Islet precursor cell (in vitro differentiated cells): ENCODE measurements at places on chromosomes 11 and 22.
A peak's percentile ranks its signal among the peaks of the same experiment; 100 is the strongest.

DNA sequence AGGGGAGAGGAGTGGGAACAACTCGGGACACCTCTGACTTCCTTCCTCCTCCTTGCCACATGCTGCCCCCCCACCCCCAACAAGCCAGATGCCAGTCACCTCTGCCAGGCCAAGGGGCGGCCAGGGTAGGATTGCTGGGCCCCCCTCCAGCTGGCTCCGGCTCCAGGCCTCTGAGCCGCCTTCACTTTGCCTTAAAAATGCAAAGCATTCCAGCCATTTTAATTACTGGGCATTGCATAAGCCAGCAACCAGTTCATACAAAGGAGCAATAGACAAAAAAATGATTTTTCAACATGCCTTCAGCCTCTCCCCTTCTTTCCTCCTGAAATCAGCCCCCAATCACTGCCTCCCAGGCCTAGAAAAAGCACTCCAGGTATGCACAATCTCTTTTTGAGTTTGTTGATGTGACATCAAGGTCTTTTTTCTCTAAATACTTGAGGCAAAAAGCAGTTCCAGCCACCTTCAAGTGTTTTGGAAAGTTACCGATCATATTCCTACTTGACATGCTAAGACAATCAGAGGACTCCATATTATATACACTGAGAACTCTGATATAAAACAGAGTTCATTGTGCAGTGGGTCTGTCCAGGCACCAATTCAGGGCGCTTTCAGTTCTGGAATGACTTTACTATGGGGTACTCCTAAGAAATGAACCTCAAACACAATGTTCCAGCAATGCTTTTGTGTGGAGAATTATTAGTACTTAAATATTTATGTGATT lies 12.4 kb upstream of the TIMP3 start:
- DNase-seq, result peak; percentile 76

DNA sequence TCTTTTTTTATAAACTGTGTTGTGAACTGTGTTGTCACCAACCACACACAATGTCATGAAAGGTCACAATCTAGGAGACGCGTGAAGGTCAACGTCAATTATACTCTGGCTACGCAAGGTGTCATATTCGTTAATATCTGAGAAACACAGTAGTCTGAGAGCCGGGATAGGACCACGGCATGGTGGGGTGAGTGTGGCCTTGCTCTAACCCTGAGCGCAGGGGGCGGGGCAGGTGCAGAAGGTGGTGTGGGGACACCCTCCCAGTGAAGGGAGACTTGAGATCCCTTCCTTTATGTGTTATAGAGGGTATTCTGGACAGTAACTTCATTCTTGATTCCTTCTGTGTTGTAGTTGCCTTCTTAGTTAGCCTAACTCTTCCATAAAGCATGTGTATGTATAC lies 883.0 kb downstream of the OPCML start:
- DNase-seq, result no peak

- DNase-seq, result no peak
Observed at GRCh38 chr11:5992604-5993251, 5.9 kb upstream of the OR52L1 start.

DNA sequence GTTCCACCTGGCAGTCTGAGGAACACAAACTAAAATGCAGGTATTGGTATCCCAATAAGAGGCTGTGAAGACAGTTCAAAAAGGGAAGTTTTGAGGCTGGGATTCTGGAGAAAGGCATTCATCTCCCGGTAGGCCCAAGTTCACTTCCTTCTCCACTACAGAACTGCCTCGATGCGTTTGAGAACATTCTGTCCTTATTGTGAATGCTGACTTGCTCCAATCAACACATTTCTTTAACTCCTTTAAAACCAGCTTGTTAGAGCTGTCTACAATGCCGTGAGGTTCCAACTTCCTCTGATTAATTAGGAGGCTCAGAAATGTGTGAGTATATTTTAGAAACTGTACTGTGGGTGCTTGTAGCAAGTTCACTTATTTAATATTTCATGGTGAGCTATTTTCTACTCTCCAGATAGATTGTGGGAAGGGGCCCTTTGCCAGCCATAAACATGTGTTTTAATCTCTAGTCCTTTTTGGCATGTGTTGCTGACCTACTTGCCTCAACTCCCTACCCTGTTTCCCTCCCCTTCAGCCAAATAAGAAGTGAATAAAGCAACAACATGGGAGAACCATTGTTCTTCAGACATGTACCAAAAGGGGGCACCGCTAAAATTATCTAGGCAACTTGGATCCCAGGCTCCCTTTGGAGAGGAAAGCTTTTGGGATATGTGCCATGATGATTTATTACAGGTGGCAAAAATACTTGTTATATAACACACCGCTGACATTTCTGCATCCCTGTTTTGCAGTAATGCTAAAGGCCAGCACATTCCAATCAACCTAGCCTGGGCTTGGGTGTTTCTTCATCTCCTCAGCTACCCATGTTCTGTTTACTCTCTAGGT lies 245.6 kb downstream of the BLID start:
- DNase-seq, result no peak

DNA sequence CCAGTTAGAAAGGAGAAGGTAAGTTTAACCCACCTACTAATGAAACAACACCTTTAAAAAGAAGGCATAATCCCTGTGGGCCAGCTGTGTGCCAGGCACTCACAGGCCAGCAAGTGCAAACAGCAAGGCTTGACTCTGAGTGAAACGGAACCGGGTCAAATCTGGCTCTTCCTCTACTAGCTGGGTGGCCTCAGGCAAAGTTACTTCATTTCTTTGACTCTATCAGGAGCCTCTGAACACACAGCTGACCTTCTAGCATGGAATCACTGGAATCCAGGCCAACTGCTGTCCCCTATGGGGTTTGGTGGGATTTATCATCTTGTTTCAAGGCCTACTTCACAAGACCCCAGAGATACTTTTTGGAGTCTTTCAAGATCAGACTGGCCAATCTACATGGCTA lies 3.3 kb downstream of the RAB38 start:
- peak; percentile 60 for DNase-seq

DNA sequence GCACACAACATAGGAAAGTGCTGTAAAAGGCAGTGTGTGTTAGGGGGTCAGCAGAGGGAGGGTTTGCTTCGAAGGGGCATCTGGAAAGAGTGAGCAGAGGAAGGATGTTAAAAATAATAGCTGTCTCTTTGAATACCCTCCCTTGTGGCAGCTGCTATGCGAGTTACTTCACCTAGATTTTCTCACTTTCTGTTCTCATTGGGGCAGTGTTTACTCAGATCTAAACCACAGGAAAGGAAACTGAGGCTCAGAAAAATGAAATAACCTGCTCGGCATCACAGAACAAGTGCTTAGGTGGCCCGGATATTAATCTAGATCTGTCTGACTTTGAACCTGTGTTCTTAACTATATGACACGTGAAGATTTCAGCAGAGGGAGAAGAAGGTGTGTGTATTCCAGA lies 125.3 kb downstream of the C11orf91 start:
- no peak for DNase-seq

DNA sequence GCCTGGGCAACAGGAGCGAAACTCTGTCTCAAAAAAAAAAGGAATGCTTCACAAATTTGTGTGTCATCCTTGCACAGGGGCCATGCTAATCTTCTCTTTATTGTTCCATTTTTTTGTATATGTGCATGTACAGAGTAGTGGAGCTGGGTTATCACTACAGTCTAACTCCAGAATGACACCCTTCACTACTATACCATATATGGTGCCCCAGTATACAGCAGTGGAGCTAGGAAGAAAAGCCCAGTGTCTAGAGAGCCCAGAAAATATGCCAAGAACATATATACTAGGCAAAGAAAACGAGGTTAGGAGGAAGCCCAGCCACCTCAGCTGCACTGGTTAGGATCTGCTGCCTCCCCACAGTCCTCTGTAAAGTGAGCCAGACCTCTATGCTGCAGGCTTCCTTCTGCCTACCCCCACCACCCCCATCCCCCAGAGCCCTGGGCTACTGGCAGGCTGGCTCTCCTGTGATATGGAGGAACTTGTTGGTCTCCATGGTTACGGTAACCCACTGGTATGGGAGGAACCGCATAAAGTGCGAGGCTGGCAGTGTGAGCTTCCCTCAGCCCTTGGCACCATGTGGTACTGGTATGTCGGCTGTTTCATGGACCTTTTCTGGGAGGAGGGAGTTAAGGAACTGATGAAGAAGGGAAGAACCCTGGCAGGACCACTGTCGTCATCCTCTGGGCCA lies 34.3 kb downstream of the RCOR2 start:
- DNase-seq, result peak; percentile 68

DNA sequence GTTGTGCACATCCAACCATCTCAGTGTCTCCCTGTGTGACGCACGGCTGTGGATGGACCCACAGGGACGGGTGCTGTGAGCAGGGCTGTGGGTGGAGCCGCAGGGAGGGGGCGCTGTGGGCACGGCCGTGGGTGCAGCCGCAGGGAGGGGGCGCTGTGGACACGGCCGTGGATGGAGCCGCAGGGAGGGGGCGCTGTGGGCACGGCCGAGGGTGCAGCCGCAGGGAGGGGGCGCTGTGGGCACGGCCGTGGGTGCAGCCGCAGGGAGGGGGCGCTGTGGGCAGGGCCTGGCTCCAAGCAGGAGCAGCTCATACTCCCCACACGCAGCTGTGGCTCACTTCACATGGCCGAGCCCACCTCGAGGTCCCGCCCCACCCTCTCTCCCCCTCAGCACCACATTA lies 6.0 kb upstream of the MAPK11 start:
- DNase-seq, result no peak

- DNase-seq, result peak; percentile 67
Observed at GRCh38 chr11:32830413-32830738, 649 bp downstream of the PRRG4 start.

GRCh38 chr11:117228091-117228490 lies 3.8 kb downstream of the PCSK7 start:
- peak; percentile 22 for DNase-seq

DNA sequence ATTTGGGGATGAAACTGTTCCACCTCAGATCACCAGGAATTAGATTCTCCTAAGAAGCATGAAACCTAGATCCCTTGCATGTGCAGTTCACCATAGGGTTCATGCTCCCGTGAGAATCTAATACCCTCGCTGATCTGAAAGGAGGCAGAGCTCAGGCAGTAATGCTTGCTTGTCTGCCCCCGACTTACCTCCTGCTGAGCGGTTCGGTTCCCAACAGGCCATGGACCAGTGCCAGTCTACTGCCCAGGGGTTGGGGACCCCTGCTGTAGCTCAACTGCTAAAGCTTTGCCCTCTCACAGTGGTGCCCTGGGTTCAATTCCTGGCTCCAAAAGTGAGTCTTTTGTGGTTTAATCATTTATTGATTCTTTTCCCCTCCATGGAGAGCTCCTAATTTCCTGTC lies 3.4 kb downstream of the JAML start:
- no peak for DNase-seq

DNA sequence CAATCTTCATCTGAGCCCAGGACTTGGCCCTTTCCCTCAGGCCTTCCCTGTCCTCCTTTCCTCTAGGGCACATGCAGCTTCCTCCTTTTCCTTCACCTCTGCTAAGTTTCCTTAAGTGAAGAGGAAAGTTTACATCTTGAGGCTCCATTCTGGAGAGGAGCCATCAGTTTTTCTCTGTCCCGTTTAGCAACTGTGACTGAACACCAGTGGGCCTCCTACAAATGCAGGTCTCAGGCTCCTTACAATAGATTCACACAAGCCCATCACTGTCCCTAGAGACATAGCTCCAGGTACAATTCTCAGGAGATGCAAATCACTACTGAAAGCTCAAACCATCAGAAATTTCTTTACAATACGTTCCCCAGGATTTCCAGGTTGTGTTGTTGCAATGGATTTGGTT lies 23.3 kb upstream of the LYVE1 start:
- DNase-seq, result peak; percentile 7

DNA sequence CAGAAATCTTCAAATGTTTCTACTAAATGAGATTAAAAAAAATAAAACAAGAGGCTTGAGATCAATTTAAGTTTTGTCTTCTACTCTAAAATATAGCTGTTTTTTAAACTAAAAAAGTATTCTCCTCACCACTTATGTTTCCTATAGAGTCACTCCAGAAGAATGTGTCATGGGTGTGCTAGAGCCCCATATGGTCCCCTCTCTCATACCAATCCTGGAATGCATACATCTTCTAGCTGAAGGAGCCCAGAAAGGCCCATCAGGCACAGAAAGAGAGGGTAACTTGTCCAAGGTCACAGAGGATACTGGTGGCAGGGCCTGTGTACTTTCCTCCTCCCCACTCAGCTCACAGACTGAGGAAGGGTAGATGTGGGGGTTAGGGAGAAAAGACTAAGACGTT lies 34.4 kb downstream of the RELT start:
- DNase-seq, result no peak

DNA sequence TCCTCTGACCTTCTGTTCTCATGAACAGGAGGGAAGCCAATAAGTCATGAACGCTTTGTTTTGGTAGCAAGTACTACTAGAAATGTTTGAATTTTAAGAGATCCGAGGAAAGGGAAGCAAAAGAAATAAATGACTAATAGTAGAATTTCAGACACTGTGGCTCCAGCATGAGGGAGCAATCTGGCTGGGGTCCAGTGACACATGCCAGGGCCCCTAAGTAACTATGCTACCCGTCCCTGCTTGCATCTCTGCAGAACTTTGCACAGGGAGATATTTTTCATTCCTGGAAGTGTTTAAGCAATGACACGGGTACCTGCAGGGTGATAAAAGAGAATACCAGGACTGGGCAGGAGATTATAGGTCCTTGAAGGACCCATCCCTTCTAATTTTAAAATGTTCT lies 7.3 kb upstream of the ADAMTS8 start:
- no peak for DNase-seq

DNA sequence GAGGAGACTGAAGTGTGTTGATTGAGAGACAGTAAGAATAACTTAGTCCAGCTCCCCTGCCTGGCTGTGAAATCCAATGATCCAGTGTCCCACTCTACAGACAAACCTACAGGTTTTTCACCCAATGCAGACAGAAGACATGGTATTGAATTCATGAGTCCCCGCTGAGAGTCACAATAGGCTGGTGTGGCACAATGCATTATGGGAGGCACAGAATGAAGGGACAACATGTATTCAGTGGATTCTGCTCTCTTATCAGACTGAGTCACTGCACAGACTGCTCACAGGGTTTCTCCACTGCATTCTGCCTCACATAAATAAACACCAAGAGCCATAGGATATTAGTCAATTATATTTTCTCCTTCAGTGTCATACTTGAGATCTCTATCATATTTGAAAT lies 55.2 kb upstream of the TOP3B start:
- DNase-seq, result no peak

DNA sequence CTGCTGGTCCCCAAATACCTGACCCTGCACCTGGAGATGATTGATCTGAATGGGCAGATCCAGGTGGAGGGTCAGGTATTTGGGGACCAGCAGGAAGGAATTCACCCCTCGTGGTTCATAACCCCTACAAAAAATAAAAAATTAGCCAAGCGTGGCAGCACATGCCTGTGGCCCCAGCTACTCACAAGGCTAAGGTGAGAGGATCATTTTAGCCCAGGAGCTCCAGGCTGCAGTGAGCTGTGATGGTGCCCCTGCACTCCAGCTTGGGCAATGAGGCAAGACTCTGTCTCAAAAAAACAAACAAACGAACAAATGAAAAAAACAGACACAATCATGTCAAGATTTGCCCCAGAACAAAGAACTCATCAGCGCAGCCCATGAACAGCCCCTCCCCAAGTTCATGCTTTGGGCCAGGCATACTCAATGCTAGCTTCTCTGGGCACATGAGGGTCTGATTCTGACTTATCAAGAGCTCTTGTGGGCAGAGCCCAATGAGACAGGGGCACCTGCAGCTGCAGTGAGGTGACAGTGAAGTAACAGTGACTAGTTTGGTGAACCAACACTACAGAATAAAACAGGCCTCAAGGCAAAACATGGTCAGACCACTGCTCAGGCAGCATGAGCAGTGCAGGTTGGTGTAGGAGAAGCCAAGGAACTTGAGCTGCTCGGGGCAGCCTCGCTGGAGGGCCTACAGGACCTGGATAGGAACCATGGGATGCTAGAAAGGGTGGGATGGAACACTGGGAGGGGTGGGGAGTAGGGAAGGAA lies 10.2 kb upstream of the FCHSD2 start:
- peak; percentile 29 for DNase-seq
